ENCODE measurements at places on chromosomes 3 and 15.

GRCh38 chr3:125219261-125219701 lies 6.7 kb upstream of the SLC12A8 start:
- no peak for DNase-seq

DNA sequence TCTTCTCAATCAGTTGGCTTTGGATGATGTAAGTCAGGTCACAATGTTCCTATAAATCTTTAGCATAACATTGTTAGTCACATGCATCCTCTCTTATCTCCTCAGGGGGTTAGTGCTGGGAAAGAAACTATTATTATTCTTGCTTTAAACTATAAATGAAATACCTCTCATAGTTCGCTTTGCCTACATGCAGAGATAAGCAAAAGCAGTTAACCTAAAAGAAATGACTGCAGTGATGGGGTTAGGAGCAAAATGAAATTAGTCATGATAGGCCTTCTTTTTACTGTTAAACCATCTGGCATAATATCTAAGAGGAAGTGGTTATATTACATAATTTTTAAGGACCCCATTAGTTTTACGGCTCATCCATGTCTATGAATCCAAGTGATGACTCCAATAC lies 91.7 kb upstream of the IGSF10 start:
- no peak for DNase-seq

- DNase-seq, result no peak
Measured at GRCh38 chr3:19070325-19070724, 78.0 kb upstream of the KCNH8 start.

DNA sequence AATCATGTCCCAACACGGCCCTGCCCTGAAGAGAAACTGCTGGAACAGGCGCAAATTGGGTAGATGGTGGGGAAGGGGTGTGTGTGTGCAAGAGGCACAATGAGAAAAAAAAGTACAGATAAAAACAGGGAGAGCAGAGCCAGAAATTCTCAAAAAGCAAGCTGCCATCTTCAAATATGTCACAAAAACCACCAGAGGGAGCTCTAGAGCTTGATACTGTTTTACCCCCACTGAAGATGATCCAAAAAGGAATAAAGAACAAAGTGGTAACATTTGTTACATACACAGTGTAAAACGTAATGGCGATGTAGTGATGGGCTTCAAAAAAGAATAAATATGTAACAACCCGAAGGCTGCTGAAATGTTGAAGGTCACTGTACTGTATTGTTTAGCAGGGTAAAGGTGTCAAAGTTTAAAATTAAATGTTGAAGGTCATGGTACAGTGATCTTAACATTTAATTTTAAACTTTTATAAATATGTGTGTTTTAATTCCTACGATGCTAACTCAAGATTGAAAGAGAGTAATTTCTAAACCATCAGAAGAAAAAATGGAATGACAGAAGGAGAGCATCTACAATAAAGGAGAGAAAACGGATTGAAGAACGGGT lies 6.0 kb downstream of the SNRPA1 start:
- no peak for DNase-seq

- no peak for DNase-seq
Measured at GRCh38 chr3:127213381-127213918, 20.5 kb downstream of the PRR23E start.

GRCh38 chr15:85800478-85801123 lies 5.9 kb upstream of the KLHL25 start:
- peak; percentile 78 for DNase-seq

DNA sequence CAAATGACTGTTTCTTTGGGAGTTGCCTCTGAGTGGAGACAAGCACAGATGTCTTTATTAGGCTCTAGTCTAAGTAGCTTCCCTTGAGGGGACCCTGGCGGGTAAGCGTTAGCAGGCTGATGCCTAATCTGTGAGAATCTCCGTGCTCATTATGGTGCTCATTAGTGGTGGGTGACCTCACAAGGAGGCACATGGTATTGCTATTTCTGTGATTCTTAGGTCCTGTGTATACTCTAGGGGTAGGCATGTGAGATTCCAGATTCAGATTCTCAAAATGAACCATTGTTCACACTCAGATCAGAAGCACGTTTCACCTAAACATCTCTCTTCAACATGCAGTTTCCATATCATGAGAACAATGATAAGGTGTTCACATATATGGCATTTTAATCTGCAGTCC lies 809.7 kb downstream of the NR2F2 start:
- no peak for DNase-seq

DNA sequence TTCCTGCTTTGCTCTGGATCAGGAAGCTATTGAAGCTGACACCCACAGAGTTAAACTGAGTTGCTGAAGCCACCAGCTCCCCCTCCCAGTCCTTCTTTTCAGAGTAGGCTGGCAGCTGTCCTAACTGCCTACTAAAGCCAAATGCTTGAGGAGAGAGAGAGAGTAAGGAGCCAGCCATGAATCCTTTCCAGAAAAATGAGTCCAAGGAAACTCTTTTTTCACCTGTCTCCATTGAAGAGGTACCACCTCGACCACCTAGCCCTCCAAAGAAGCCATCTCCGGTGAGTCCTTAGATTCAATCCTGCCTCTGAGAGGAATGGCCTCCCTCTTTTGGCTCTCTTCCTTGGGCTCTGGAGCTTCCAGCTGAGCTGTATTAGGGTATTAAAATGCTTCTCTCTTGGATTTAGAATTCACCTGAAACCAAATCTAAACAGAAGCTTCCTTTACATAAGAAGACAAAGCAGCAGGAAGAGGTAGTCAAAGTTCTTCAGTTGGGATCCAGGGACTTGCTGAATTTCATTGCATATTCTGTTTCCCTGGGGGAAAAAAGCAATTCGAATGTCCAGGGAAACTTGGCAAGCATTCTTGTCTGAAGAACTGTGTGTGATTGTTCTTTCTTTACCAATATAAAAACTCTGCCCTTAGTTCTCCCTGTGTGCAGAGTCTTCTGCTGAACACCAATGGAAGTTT lies at the start of gene SLC15A2:
Gene SLC15A2, plus strand, starts transcription at position 101 of the 690 bp plus-strand sequence. Its CDS starts 76 bp downstream, at position 177.
- DNase-seq, result peak; percentile 11

DNA sequence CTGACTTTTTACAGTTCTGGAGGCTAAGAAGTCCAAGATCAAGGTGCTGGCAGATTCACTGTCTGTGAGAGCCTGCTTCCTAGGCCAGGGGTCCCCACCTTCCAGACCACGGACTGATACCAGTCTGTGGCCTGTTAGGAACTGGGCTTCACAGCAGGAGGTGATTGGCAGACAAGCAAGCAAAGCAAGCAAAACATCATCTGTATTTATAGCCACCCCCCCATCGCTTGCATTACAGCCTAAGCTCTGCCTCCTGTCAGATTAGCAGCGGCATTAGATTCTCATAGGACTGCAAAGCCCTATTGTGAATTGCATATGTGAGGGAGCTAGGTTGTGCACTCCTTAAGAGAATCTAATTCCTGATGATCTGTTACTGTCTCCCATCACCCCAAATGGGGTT lies 194.7 kb upstream of the THRB start:
- DNase-seq, result no peak

- no peak for DNase-seq
Measured at GRCh38 chr3:56942523-56942922, 117.9 kb upstream of the SPATA12 start.

DNA sequence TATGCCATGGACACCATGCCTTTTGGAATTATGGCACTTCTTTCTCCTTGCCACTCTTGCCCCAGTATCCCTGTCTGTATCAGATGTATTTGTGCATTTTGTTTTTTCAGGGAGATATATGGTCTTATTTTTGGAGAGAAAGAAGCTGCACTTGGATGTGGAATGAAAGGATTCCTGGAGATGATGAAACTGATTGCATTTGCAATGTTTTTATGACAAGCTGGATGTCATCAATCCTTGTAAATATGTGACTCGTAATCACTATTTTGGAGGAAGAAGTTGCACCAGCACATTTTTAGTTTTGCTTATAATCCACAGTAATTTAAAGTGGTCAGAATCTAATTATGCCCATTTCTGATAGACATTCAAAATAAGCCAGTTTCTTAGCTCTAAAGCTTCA lies 165.0 kb downstream of the NR1D2 start:
- DNase-seq, result no peak

DNA sequence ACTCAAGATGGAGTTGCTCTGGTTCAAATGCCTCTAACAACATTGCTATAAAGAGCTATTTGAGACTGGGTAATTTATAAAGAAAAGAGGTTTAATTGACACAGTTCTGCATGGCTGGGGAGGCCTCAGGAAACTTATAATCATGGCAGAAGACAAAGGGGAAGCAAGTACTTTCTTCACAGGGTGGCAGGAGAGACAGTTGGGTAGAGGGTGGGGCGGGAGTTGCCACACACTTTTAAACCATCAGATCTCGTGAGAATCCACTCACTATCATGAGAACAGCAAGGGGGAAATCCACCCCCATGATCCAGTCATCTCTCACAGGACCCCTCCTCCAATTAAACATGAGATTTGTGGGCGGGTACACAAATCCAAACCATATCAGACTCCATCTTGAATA lies 30.7 kb downstream of the MAP2K5 start:
- no peak for DNase-seq

DNA sequence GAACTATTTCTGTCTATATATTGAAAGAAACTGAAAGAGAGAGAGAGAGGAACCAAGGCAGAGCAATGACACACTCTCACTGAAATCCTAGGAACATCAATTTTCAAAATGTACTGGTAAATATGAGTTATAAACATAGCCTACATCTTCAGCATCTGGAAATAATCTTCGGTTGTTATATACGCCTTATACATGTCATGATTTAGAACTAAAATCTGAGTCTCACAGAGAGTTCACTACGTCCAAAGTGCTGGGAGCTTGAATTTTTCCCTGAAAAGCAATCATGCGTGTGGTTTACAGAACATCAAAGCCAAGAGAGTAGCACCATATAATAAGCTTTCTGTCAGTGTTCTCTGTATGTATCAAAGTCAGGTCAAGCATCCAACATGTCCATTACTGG lies 420.0 kb upstream of the CBLB start:
- DNase-seq, result no peak

- no peak for DNase-seq
Measured at GRCh38 chr3:56410576-56410975, 57.7 kb downstream of the ERC2 start.

- DNase-seq, result no peak
Measured at GRCh38 chr3:86748015-86748414, 242.9 kb downstream of the VGLL3 start.

GRCh38 chr3:53194210-53195065 lies 33.4 kb downstream of the PRKCD start:
- DNase-seq, result no peak

- no peak for DNase-seq
Measured at GRCh38 chr3:45536316-45536715, 58.2 kb upstream of the LIMD1 start.

All from left colon (tissue), 2 donors.